CD8-positive, alpha-beta memory T cell (primary cell): ENCODE measurements at places on chromosomes 11 and 22. TPM values are rescaled to one million over a fixed set of nuclear protein-coding genes. Genes with fewer than 3 reads are reported as not detected.

DNA sequence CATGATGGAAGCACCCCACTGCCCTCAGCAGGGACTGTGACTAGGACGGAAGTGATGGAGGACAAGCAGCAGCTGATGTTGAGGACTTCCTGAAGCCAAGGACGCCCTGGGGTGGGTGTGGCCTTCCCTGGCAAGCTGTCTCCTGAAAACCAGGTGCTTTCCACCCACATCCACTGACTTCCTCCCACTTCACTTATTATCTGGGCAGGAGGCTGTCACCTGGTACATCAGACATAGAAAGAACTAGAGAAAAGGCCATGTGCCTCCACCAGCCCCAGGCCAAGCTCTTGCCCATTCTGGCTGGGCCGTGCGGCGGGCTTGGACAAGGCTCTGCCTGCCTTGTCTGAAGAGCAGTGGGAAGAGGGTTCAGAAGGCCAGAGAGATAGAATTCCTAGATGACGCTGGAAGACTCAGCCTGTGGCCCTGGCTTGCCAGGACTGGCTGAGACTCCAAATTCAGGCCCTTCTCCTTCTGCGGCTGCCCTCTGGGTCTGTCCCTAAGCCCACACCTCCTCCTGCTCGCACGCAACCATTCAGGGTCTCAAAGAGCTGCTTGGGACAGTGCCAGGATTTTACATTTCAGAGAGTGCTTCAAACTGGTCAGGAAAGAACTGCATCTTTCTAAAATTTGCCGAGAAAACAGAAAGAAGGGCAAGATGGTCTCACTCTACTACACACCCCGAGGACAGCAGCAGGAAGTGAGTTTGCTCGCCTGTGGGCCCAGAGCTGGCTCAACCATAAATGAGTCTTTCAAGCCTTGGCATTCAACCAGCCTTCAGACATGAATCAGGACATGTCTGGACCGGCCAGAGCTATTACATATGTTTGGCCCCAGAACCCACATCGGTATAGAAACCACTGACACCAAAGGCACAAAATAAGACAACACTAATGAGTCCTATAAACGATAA lies 13.3 kb downstream of the ARHGAP1 start:
- DNase-seq = no peak
- no peaks in the 10 kb centered on the region for H3K27me3 ChIP-seq
- peaks cover 18% of the 10 kb centered on the region for H3K36me3 ChIP-seq
- no peak overlapping the region for H3K27ac ChIP-seq
- no peak overlapping the region for H3K4me3 ChIP-seq
- H3K4me1 ChIP-seq = no peaks in the 10 kb centered on the region

DNA sequence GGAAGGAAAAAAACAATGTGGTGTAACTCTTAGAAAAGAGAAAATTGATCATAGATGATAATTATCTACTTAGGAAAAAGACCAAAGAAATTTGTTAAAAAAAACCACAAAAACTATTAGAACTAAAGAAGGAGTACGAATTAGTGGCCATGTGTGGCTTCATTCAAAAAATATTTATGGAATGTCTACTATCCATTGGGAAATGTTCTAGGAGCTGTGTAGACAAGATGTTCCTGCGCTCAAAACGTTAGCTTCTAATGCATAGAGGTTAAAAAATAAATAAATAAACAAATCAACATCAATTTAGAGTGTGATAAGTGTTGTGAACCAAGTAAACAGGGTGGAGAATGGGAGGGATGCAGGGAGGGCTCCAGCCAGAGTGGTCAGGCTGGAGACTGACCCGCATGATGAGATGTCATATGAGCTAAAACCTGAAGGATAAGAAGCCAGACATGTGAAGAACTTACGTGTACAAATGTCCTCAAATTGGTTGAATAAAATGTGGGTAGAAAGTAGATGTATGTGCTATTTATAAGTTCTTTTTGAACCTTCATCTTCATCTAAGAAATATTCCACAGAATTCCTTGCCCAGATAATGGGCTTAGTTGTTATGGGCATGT lies 4.3 kb upstream of the EXPH5 start:
- H3K36me3 ChIP-seq = no peaks in the 10 kb centered on the region
- H3K27me3 ChIP-seq = no peaks in the 10 kb centered on the region
- H3K4me1 ChIP-seq = no peaks in the 10 kb centered on the region
- no peak for DNase-seq

DNA sequence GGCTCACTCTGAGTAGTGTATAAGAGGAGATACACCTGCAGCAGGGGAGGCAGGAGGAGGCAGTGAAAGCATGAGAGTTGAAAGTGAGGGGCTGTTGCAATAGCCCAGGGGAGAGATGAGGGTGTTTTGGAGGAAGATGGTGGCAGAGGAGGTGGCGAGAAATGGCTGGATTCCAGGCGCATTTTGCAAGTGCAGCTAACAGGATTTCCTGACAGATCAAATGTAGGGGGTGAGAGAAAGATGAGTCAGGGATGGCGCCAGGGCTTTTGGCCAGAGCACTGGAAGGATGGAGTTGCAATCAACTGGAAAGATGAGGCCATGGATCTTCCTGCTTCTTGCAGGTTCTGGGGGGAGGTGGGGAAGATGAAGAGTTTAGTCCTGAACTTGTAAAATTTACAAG lies 16.8 kb upstream of the TSPAN18 start:
- no peak overlapping the region for H3K27ac ChIP-seq
- no peak for DNase-seq
- H3K27me3 ChIP-seq = no peaks in the 10 kb centered on the region
- peaks cover 10% of the 10 kb centered on the region for H3K4me1 ChIP-seq
- no peaks in the 10 kb centered on the region for H3K36me3 ChIP-seq

SPDYC gene
- polyA plus RNA-seq = not detected

OR4A16 gene
- not detected for polyA plus RNA-seq

GRCh38 chr22:37146507-37147180 lies 3.1 kb downstream of the IL2RB start:
- peak overlapping the region; percentile 86 for H3K4me3 ChIP-seq
- peaks cover 34% of the 10 kb centered on the region for H3K36me3 ChIP-seq
- no peak for DNase-seq
- no peaks in the 10 kb centered on the region for H3K27me3 ChIP-seq
- peak overlapping the region; percentile 40 for H3K27ac ChIP-seq

GRCh38 chr11:46254133-46254491 lies 23.4 kb upstream of the CREB3L1 start:
- no peak overlapping the region for H3K4me3 ChIP-seq
- no peaks in the 10 kb centered on the region for H3K4me1 ChIP-seq
- no peak for DNase-seq
- H3K27ac ChIP-seq = no peak overlapping the region
- H3K36me3 ChIP-seq = no peaks in the 10 kb centered on the region

DNA sequence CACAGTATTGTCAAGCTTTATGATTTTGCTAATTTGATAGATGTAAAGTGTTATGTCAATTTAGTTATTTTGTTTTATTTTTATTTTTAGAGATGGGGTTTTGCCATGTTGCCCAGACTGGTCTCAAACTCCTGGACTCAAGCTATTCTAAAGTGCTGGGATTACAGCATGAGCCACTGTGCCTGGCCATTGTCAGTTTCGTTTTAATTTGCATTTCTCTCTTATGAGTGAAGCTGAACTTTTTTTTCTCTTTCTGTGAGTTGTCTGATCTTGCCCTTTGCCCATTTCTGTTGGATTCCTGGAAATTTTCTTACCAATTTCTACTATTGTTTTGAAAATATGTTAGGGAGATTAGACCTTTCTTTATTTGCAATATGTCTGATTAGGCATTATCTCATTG lies 15.5 kb downstream of the NEU3 start:
- no peak overlapping the region for H3K27ac ChIP-seq
- H3K27me3 ChIP-seq = no peaks in the 10 kb centered on the region
- H3K4me3 ChIP-seq = no peak overlapping the region
- DNase-seq = no peak

- H3K4me1 ChIP-seq = peaks cover 18% of the 10 kb centered on the region
- no peaks in the 10 kb centered on the region for H3K36me3 ChIP-seq
- H3K27me3 ChIP-seq = no peaks in the 10 kb centered on the region
- no peak overlapping the region for H3K4me3 ChIP-seq
- no peak for DNase-seq
- H3K27ac ChIP-seq = no peak overlapping the region
These were observed 1.5 kb downstream of the MAPK11 start for GRCh38 chr22:50268655-50269113.
